ENCODE measurements at places on chromosomes 6 and 20.

DNA sequence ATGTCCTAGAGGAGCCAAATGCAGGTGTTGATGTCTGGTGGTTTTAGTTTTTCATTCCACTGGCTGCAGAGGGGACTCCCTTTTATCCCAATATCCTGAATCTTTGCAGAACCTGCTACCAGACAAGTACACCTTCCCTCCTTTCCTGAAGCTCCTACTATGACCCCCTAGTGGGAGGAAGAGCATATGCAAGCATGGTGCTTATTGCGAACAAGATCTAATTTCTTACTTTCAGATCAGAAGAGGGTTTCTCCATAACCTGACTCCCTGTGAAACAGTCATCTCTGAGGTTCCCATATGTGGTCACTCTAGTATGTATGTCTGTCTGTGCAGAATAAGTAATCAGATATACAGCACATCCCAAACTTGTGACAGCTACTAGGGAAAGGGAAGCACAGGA lies 277.2 kb downstream of the ARHGAP18 start:
- DNase-seq = no peak

DNA sequence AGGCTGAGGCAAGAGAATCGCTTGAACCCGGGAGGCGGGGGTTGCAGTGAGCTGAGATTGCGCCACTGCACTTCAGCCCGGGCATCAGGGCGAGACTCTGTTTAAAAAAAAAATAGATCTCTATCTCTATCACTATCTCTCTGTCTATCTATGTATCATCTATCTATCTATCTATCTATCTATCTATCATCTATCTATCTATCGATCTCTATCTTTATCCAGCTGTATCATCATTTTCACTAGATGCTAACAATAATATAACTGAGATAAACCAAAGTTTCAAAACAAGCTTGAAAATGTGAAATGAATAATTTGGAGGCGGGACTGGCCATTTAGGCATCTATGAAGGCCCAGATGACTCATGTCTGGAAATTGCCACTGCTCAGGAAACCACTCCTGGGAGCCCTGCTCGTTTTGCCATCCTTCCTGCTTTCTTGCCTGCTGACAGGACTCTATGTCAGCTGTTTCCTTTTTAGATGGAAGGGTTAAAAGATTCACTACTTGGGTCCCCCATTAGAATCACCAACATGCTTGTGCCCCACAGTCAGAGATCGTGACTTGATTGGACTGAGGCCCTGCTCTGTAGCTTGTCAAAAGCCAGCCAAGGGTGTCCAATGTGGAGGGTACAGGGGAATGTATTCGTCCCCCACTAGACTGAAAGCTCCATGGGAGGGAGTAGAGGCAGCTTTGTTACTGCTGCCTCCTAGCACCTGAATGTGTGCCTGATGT lies 61.7 kb downstream of the UTRN start:
- DNase-seq = peak; percentile 34

GRCh38 chr6:128507337-128508310 lies 12.8 kb downstream of the PTPRK start:
- DNase-seq = no peak

- DNase-seq = no peak
These were observed 30.8 kb upstream of the KLHL31 start for GRCh38 chr6:53696341-53696740.

GRCh38 chr6:160301339-160301738 lies 42.7 kb upstream of the SLC22A2 start:
- DNase-seq = no peak

- DNase-seq = no peak
These were observed 216.8 kb upstream of the SGK1 start for GRCh38 chr6:134534708-134535149.

GRCh38 chr6:70110126-70111022 lies 192.5 kb downstream of the COL9A1 start:
- DNase-seq = no peak

GRCh38 chr6:41247288-41247865 lies 19.2 kb downstream of the TREML4 start:
- DNase-seq = no peak

GRCh38 chr6:68635706-68636513 lies 828 bp downstream of the ADGRB3 start:
- no peak for DNase-seq

GRCh38 chr6:168368066-168368820 lies 48.7 kb upstream of the DACT2 start:
- no peak for DNase-seq

DNA sequence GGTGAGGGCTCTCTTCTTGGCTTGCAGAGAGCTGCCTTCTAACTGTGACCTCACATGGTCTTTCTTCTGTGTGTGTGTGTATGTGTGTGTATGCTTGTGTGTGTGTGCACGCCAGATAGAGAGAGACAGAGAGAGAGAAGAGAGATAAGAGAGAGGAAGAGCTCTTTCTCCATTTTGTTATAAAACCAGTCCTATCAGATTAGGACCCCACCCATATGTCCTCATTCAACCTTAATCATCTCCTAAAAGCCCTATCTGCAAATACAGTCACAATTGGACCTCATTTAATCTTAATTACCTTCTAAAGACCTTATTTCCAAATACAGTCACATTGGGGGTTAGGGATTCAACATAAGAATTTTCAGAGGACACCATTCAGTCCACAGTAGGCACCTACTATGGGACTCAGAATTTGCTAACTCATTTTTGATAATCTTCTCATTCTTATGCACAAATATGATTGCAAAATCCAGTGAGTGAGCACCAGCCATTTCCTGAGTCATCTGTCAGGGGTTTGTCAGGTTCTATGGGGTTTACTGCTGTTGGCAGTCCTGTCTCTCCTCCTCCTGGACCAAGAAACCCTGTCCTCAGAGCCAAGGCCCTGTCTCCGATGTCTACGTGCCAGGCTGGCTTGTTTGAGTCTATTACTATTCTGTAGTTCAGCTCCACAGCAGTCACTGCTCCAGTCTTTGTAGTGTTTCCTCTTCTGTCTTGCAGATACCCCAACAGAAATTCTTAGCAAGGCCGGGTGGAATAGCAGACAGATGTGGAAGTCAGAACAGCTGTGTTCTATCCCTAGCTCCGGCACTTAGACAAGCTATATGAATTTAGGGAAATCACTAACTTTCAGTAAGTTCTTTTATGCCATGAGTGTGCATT lies 59.0 kb upstream of the FAM184A start:
- no peak for DNase-seq

- DNase-seq = no peak
These were observed 5.2 kb downstream of the ZNFX1 start for GRCh38 chr20:49272654-49273053.

DNA sequence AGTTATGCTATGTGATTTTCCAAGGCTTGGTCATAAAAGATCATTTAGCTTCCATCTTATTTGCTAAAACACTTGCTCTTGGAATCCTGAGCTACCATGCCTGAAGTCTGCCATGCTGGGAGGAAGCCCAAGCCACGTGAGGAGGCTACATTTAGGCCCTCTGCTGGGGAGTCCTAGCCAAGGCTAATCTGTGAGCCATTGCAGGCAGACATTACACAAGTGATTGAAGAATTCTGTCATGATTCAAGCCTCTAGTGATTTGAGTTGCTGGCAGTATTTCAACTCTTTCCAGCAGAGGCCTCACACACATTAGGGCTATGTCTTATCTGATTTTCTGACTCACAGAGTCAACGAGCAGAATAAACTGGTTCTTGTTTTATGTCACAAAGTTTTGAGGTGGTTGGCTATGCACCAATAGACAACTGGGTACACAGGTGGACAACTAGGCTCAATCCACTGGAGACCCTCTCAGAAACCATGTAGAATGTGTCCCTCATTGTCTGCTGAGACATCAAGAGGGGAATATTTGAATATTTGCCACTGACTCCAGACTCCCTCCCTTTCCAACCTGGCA lies 227.2 kb upstream of the SULF2 start:
- DNase-seq = no peak

DNA sequence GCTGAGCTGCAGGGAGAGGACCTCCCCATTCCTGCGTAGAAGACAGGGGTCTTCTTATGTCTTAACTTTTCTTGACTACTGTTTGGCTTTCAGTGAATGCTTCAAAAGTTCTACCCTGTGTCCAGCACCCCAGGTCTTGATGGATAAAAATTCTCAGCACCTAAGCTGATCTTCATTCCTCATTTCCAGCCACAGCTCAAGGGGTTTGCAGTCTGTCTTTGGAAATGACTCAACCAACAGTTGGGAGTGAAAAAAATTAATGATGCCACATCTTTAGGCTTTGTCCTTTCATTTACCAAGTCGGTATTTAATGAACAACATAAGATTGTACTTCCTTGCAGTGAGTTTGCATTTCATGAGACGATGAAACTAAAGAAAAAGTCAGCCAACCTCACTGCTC lies 40.3 kb downstream of the PRDM1 start:
- no peak for DNase-seq

All from esophagus muscularis mucosa (tissue), 4 donors.